ENCODE measurements at places on chromosomes 5 and 9. TPM values are rescaled to one million over a fixed set of nuclear protein-coding genes. Genes with fewer than 3 reads are reported as not detected.

NPM1 gene
- 404 TPM for total RNA-seq

DAB2IP gene
- 109 TPM for total RNA-seq

ADGRD2 gene
- total RNA-seq = not detected

RANBP17 gene
- 13.4 TPM for total RNA-seq

GFPT2 gene
- 1.3 TPM for total RNA-seq

PCDHB16 gene
- 0.49 TPM for total RNA-seq

GRCh38 chr5:141095263-141095641, 837 bp downstream of the PCDHB2 start:
- no peak for DNase-seq

- DNase-seq = no peak
Observed at GRCh38 chr5:164360589-164360988, 855.2 kb downstream of the MAT2B start.

GRCh38 chr9:137255448-137256114, 454 bp downstream of the NELFB start:
- DNase-seq = no peak

GRCh38 chr9:109297899-109298298, 23.0 kb downstream of the EPB41L4B start:
- DNase-seq = no peak
